ENCODE measurements at places on chromosomes 12 and 14. TPM values are rescaled to one million over a fixed set of nuclear protein-coding genes. Genes with fewer than 3 reads are reported as not detected.

Gene RPGRIP1
- total RNA-seq: 32.9 TPM

Gene CFAP54
- total RNA-seq: 4.7 TPM

Gene ASCL1
- total RNA-seq: 42.0 TPM

Gene MYF5
- 4.5 TPM for total RNA-seq

Gene DEPDC4
- total RNA-seq: 1.6 TPM

Gene PTGER2
- 7.5 TPM for total RNA-seq

Gene GPR65
- 0.66 TPM for total RNA-seq

Data from camera-type eye (tissue), 1 donor.